ENCODE measurements at places on chromosomes 1 and 21.

DNA sequence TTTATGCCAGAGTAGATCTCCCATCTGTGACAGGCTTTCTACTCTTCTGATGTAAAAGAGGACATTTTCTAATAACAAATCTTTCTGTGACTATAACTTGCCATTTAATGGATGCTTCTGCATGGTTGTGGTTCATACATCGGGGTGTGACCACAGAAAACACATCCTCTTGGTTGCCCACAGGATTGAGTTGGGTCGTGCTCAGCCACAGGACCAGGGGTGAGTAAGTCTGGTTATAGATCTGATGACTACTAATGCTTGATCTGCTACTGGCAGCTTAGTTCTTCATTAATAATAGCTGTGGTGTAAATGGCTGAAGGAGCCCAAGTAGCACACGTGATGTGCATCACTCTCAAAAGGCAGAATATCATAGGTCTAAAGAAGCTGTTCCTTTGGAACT is 328.2 kb downstream of the RWDD3 start:
- no peaks in the 10 kb centered on the region for H3K36me3 ChIP-seq
- no peaks in the 10 kb centered on the region for H3K27me3 ChIP-seq
- no peak overlapping the region for H3K4me3 ChIP-seq
- H3K27ac ChIP-seq, result no peak overlapping the region
- H3K4me1 ChIP-seq, result no peaks in the 10 kb centered on the region
- DNase-seq, result no peak

GRCh38 chr1:234200566-234200965 is 172.7 kb upstream of the COA6 start:
- no peaks in the 10 kb centered on the region for H3K4me1 ChIP-seq
- H3K27ac ChIP-seq, result no peak overlapping the region
- no peak for DNase-seq
- H3K27me3 ChIP-seq, result no peaks in the 10 kb centered on the region

- no peak overlapping the region for H3K4me3 ChIP-seq
- H3K4me1 ChIP-seq, result peaks cover 16% of the 10 kb centered on the region
Measured at GRCh38 chr1:156279837-156280236, 2.8 kb downstream of the SMG5 start.

GRCh38 chr1:30375156-30375555 is 348.2 kb downstream of the MATN1 start:
- H3K4me3 ChIP-seq, result no peak overlapping the region
- DNase-seq, result no peak
- no peak overlapping the region for H3K27ac ChIP-seq

DNA sequence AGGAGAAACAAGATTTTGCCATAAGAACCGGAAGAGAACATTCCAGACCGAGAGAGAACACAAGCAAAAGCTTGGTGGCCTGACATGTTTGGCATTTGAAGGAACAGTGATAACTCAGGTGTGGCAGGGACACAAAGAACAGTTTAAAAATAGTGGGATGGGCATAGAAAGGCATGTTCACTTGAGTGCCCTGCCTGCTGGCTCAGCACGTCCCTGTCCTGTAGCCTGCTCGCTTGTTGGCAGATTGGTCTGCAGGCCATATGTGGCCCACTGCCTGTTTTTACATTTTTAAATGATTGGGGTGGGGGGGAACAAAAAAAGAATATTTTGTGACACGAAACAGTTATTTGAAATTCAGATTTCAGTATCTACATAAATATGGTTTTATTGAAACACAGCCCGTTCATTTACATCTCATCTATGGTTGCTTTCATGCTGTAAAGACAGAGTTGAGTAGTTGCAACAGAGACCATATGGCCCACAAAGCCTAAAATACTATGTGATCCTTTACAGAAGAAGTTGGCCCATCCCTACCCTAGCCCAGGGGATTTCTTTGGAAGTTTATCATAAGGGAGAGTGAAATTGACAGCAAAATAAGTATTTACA is 100.7 kb downstream of the RGL1 start:
- H3K27ac ChIP-seq, result no peak overlapping the region
- H3K4me1 ChIP-seq, result peaks cover 5% of the 10 kb centered on the region
- H3K36me3 ChIP-seq, result peaks cover 6% of the 10 kb centered on the region
- H3K27me3 ChIP-seq, result no peaks in the 10 kb centered on the region
- H3K4me3 ChIP-seq, result no peak overlapping the region

DNA sequence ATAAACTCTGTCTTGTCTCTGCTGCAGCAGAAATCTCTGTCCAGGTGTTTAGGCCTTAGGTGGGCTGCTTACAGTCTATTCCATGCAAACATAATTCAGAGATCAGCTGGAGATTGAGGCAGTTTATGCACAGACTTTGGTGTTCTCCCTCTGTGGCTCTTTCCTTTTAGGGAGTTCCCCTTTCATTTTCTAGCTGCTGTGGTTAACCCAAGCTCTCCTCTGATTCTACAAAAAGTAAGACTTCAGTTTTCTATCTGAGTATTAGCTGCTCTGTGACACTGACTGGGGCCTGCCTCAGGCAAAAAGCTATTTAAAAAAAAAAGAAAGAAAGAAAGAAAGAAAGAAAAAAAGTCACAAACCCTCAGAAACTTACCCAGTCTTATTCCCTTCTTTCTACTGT is 211.1 kb downstream of the CAMTA1 start:
- no peak overlapping the region for H3K27ac ChIP-seq
- no peaks in the 10 kb centered on the region for H3K36me3 ChIP-seq
- no peak for DNase-seq
- no peaks in the 10 kb centered on the region for H3K4me1 ChIP-seq
- H3K27me3 ChIP-seq, result no peaks in the 10 kb centered on the region

Data from thyroid gland (tissue), 4 donors.